Osteocyte (in vitro differentiated cells): ENCODE measurements at places on chromosomes 16 and 17. TPM values are rescaled to one million over a fixed set of nuclear protein-coding genes. Genes with fewer than 3 reads are reported as not detected.

GRCh38 chr16:7233975-7234374, 98.7 kb upstream of the RBFOX1 start:
- no peak for DNase-seq
- H3K27me3 ChIP-seq: no peaks in the 10 kb centered on the region
- H3K36me3 ChIP-seq: no peaks in the 10 kb centered on the region
- no peak overlapping the region for H3K4me3 ChIP-seq
- H3K4me1 ChIP-seq: no peaks in the 10 kb centered on the region

DNA sequence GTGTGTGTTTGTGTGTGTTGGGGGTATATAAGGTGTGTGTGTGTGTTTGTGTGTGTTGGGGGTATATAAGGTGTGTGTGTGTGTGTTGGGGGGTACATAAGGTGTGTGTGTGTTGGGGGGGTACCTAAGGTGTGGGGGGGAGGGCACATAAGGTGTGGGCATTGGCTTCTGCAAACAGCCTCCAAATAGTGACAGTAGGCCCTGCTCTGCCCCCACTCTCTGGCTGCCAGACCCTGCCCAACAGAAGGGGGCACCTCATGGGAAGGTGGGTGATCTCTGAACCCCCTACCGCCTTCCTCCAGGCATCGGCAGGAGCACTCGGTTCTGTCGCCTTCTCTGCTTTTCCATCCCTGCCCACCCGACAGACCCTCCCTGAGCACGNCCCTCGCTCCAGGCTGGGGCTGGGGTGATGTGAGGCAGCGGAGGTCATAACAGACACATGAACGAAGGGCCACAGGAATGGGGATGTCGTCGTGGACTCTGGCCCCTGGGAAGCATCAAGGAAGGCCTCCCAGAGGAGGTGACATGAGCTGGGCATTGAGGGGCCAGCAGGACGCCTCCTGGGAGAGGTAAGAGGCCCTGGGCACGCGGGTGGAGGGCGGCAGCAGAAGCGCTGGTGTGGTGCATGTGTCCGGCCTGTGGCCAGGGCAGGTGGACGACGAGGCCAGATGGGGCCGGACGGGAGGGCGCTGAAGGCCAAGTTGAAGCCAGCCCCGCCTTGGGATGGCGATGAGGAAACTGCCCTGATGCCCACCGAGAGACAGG, 136.6 kb upstream of the RPH3AL start:
- DNase-seq: no peak
- H3K27ac ChIP-seq: peak overlapping the region; percentile 31
- H3K36me3 ChIP-seq: no peaks in the 10 kb centered on the region
- H3K4me3 ChIP-seq: peak overlapping the region; percentile 77
- H3K27me3 ChIP-seq: no peaks in the 10 kb centered on the region

DNA sequence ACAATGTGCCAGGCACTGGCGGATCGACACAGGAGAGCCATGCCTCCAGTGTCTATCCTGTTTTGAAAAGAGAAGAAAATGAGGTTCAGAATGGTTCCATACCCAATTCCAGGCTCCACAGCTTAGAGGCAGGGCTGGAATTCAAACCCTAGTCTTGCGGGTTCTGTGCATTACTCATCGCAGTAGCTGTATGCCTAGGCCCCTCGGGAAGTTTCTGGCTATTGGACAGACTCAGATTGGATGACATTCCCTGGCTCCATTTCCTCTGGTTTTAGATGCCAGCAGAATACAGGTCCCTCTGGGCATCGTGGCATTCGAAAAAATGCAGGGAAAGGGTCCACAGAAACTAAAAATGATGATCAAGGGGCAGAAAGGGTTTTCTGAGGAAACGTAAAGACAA, 184.7 kb downstream of the COPRS start:
- peaks cover 35% of the 10 kb centered on the region for H3K4me1 ChIP-seq
- no peak for DNase-seq
- no peak overlapping the region for H3K4me3 ChIP-seq
- no peaks in the 10 kb centered on the region for H3K36me3 ChIP-seq
- H3K27me3 ChIP-seq: peaks cover 2% of the 10 kb centered on the region
- H3K27ac ChIP-seq: peak overlapping the region; percentile 65

GRCh38 chr17:27525316-27525715, 69.1 kb downstream of the KSR1 start:
- no peak overlapping the region for H3K4me3 ChIP-seq
- H3K36me3 ChIP-seq: peaks cover 4% of the 10 kb centered on the region
- DNase-seq: no peak
- H3K4me1 ChIP-seq: peaks cover 49% of the 10 kb centered on the region
- no peaks in the 10 kb centered on the region for H3K27me3 ChIP-seq
- no peak overlapping the region for H3K27ac ChIP-seq

The CASKIN2 gene
- total RNA-seq: 28.1 and 32.6 TPM in 2 replicates

The CNEP1R1 gene
- total RNA-seq: 19.7 and 23.0 TPM in 2 replicates

DNA sequence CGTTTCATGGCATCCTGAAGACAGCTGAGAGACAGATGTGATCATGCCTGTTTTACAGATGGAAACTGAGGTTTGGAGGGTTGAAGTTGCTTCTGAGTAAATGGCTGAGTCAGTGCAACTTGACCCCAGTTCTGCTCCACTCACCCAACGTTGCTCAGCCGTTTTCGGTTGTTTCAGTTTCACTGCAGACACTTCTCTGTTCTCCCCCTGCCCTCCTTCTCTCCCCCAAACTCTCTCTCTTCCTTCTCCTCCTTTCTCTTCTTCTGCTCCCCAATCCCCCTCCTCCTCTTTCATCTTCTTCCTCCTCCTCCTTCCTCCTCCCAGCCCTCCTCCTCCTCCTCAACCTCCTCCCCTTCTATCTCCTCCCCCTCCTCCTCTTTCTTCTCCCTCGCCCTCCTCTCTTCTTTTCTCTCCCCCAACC, 9.4 kb upstream of the CEP20 start:
- H3K36me3 ChIP-seq: no peaks in the 10 kb centered on the region
- H3K4me3 ChIP-seq: no peak overlapping the region
- H3K27me3 ChIP-seq: no peaks in the 10 kb centered on the region

DNA sequence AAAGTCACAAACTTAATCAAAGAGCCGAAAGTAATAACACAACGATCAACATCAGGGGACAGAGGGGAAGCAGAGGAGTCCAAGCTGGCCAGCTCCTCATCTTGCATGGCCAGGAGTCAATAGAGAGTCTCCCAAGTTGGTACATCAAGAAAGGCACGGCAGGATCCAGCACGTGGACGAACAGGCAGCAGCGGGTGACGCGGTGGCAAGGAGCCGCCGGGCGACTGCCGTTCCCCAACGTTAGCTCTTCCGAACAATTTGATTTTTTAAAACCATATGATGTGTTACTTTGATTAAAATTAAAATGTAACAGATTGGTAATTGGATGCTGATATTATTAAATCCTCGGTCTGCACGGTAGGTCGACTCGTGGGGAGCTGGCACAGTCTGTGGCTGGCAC, 81.8 kb upstream of the DOC2B start:
- H3K36me3 ChIP-seq: no peaks in the 10 kb centered on the region
- H3K27me3 ChIP-seq: peaks cover 12% of the 10 kb centered on the region
- DNase-seq: peak; percentile 38
- no peak overlapping the region for H3K4me3 ChIP-seq
- H3K4me1 ChIP-seq: no peaks in the 10 kb centered on the region
- H3K27ac ChIP-seq: no peak overlapping the region

DNA sequence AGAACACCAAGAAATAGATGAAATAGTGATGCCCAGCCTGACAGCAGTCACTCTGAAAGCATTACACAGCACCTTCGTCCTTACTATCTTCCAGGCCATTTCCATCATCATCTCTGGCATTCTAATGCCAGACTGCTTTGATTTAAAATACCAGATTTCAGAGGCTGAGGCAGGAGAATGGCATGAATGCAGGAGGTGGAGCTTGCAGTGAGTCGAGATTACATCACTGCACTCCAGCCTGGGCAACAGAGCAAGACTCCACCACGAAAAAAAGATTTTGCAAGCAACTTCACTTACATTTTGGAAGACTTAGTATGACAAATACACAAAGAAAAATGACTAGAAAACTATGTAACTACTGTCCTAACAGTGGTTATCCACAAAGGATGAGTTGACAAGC, 244.0 kb downstream of the CPPED1 start:
- no peak for DNase-seq
- H3K4me1 ChIP-seq: peaks cover 4% of the 10 kb centered on the region
- H3K27me3 ChIP-seq: no peaks in the 10 kb centered on the region
